CD4-positive, alpha-beta T cell treated with Interleukin-1 beta for 1 hour (primary cell): ENCODE measurements at places on chromosomes 16 and 17.
A peak's percentile ranks its signal among the peaks of the same experiment; 100 is the strongest.

GRCh38 chr16:35215287-35215686, 1755.9 kb downstream of the TP53TG3F start:
- no peak for DNase-seq

- no peak for DNase-seq
These were observed 1.0 kb downstream of the TEPSIN start for GRCh38 chr17:81237591-81238489.

DNA sequence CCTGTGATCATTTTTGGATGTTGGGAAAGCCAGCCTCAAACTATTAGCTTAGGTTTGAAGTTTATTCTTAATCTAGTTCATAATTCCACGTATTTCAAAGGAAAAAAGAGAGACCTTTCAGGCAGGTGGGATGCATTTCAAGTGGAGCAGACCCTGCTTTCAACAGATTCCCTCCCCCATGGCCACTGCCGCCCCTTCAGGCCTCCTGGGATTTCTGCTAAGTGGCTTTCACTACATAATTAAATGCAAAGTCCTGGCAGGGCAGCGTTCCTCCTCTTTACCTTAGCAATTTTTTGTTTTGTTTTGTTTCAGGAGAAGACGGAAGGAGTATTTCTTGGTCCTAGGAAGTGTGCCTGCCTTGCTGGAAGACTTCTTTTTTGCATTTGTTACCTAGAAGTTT, 36.6 kb downstream of the MAF start:
- no peak for DNase-seq

GRCh38 chr17:37483311-37484039, 6.2 kb upstream of the DUSP14 start:
- no peak for DNase-seq

- DNase-seq = no peak
These were observed 38.0 kb upstream of the PHB1 start for GRCh38 chr17:49452661-49453060.

DNA sequence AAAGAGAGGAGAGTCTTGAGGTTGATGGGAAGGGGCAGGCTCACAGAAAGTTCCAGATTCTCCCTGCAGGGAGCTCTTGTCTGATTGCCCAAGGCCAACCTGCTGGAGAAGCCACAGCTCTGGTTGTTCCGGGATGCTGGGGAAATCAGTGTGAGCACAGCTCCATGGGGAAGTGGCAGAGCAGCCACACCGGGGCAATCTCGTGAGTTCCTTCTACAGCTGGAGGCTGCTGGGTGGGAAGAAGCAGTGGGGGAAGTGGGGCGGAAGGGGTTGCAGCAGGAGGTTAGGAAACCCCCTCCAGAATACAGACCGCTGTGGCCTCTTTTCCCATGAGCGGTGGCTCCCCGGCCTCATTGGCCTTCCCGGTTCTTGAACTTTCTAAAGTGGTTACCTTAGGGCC, 34.0 kb downstream of the KIAA0513 start:
- DNase-seq = peak; percentile 63
